H1 (cell line): ENCODE measurements at places on chromosomes 13 and 19. TPM values are rescaled to one million over a fixed set of nuclear protein-coding genes. Genes with fewer than 3 reads are reported as not detected.

The CACNA1A gene
- total RNA-seq: 25.3 and 25.7 TPM in 2 replicates

The TNFRSF19 gene
- 0.50 and 0.57 TPM in 2 replicates for total RNA-seq

The WTIP gene
- 15.4 and 20.3 TPM in 2 replicates for total RNA-seq

The RYR1 gene
- total RNA-seq: 10.7 and 11.8 TPM in 2 replicates

The RAB11B gene
- total RNA-seq: 85.8 and 90.2 TPM in 2 replicates

The ACTMAP gene
- 24.8 and 26.5 TPM in 2 replicates for total RNA-seq

The CLC gene
- total RNA-seq: 10.1 and 12.4 TPM in 2 replicates

The TJP3 gene
- 24.6 and 26.1 TPM in 2 replicates for total RNA-seq

The REXO1 gene
- 42.4 and 44.3 TPM in 2 replicates for total RNA-seq

The KIR3DL2 gene
- not detected in 2 replicates for total RNA-seq

The TSSK6 gene
- total RNA-seq: 2.9 and 3.6 TPM in 2 replicates

The LILRA1 gene
- total RNA-seq: not detected in 2 replicates

The OR10H1 gene
- not detected in 2 replicates for total RNA-seq

The HIPK4 gene
- total RNA-seq: 0.15 and 0.29 TPM in 2 replicates

The CEP89 gene
- total RNA-seq: 23.0 and 23.6 TPM in 2 replicates

The C13orf42 gene
- 9.9 and 11.7 TPM in 2 replicates for total RNA-seq

The B3GNT3 gene
- 1.5 and 1.8 TPM in 2 replicates for total RNA-seq

The ZNF416 gene
- 9.7 and 10.3 TPM in 2 replicates for total RNA-seq

The PRRG2 gene
- total RNA-seq: 4.1 and 5.7 TPM in 2 replicates

The SSC5D gene
- 1.7 and 2.3 TPM in 2 replicates for total RNA-seq

The CHST8 gene
- 9.9 and 10.8 TPM in 2 replicates for total RNA-seq

The PSG2 gene
- not detected in 2 replicates for total RNA-seq

The ATXN8OS gene
- total RNA-seq: not detected in 2 replicates

The ZNF548 gene
- total RNA-seq: 8.9 and 9.9 TPM in 2 replicates

The FGF22 gene
- total RNA-seq: 1.7 and 1.9 TPM in 2 replicates

The SH2D3A gene
- total RNA-seq: 20.0 and 22.1 TPM in 2 replicates

The ZNF69 gene
- total RNA-seq: 21.2 and 22.8 TPM in 2 replicates

The KIR3DL1 gene
- total RNA-seq: not detected in 2 replicates

The ZNF221 gene
- total RNA-seq: 8.4 and 8.9 TPM in 2 replicates

The ZSCAN1 gene
- 0.69 and 1.2 TPM in 2 replicates for total RNA-seq

The GTF3A gene
- 92.3 and 96.5 TPM in 2 replicates for total RNA-seq

The AMH gene
- total RNA-seq: 13.0 and 15.4 TPM in 2 replicates

The PTBP1 gene
- 873 and 888 TPM in 2 replicates for total RNA-seq

The ZNF460 gene
- total RNA-seq: 56.0 and 57.9 TPM in 2 replicates

The NKG7 gene
- not detected in 2 replicates for total RNA-seq

The OR7A5 gene
- total RNA-seq: not detected in 2 replicates

The MBD3L2 gene
- total RNA-seq: not detected in 2 replicates
